CD4-positive, CD25-positive, alpha-beta regulatory T cell (primary cell): ENCODE measurements at places on chromosomes 2 and 18. TPM values are rescaled to one million over a fixed set of nuclear protein-coding genes. Genes with fewer than 3 reads are reported as not detected.

DNA sequence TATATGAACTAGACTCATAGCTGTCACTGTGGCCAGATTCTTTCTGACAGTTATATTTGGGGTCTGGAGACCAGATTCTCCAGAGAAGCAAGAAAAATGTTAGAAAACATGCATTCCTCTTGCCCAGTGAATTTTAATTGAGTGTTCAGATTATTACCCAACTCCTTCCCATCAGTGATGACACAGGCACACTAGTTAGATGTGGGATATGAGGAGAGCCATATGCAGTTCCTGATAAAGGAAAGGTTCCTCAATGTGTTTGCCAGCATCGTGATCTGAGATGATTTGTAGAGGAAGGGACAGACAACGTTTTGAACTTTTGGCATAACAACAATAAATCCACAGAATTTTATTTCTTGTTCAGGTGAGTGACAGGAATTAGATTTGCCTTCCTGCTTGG is 308.6 kb downstream of the PIEZO2 start:
- no peak overlapping the region for H3K4me3 ChIP-seq
- no peaks in the 10 kb centered on the region for H3K36me3 ChIP-seq
- H3K27ac ChIP-seq: no peak overlapping the region
- DNase-seq: no peak
- H3K27me3 ChIP-seq: no peaks in the 10 kb centered on the region
- no peaks in the 10 kb centered on the region for H3K4me1 ChIP-seq

DNA sequence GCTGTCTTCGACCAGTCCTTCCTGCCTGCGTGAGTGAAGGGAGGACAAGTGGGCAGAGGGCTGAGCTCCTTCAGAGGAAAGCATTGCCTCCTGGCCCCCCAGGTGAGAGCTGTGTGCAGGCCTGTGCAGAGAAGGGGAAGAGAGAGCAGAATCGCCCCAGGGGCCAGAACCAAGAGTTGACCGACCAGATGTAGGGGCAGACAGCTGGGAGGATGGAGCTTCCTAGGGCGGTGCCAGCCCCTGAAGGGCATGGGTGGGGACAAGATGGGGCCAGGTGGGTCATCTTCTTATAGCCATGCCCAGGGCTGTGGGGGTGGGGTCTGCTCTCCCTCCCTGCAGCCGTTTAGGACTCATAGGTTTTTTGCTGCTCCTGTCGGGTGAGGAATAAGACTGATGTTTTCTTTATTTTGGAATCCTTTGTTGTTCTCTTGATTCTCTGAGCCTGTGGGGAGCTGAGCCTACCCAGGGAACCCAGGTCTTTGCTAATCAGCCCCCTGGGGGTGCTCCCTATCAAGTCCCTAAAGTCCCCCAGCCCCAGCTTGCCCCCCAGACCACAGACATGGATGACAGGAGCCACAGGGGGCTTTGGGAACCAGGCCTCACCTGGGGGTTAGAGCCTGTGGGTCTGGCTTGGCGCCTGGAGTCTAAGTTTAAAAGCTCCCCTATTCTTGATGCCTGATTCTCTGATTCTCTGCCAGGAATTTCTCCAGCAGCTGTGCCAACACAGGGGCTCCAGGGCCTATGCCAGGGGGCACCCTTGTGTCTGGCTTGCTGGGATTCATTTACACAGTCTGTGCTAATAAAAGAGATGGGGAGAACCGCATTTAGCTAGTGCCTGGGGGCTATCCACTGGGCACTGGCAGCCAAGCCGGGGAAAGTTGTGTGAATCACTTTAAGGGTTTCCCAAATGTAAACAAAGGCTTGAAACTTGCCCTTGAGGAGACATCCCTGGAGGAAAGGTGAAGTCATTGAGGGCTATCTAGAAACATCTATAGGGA is 9.3 kb upstream of the EFHD1 start:
- H3K27me3 ChIP-seq: peaks cover 3% of the 10 kb centered on the region
- DNase-seq: no peak
- H3K36me3 ChIP-seq: no peaks in the 10 kb centered on the region
- H3K4me3 ChIP-seq: no peak overlapping the region
- H3K4me1 ChIP-seq: no peaks in the 10 kb centered on the region
- no peak overlapping the region for H3K27ac ChIP-seq

Gene LYPD6B
- total RNA-seq: not detected

Gene PPP1R1C
- not detected for total RNA-seq

Gene TRIM54
- total RNA-seq: not detected

Gene TMEM17
- not detected for total RNA-seq

GRCh38 chr2:144405321-144405720 is 114.6 kb downstream of the ZEB2 start:
- no peaks in the 10 kb centered on the region for H3K36me3 ChIP-seq
- no peak for DNase-seq
- H3K27me3 ChIP-seq: peaks cover 7% of the 10 kb centered on the region
- H3K27ac ChIP-seq: no peak overlapping the region

GRCh38 chr2:97764559-97765263 is 51.3 kb downstream of the ZAP70 start:
- no peak for DNase-seq
- H3K4me3 ChIP-seq: no peak overlapping the region
- no peaks in the 10 kb centered on the region for H3K27me3 ChIP-seq
- H3K36me3 ChIP-seq: peaks cover 34% of the 10 kb centered on the region
- H3K27ac ChIP-seq: no peak overlapping the region

GRCh38 chr2:16069663-16069932 is 129.2 kb downstream of the MYCN start:
- H3K36me3 ChIP-seq: no peaks in the 10 kb centered on the region
- no peaks in the 10 kb centered on the region for H3K27me3 ChIP-seq
- no peak for DNase-seq

- H3K27ac ChIP-seq: no peak overlapping the region
- no peak for DNase-seq
- no peaks in the 10 kb centered on the region for H3K27me3 ChIP-seq
- peaks cover 71% of the 10 kb centered on the region for H3K36me3 ChIP-seq
- H3K4me3 ChIP-seq: no peak overlapping the region
Observed at GRCh38 chr2:61510674-61511671, 27.2 kb downstream of the XPO1 start.

DNA sequence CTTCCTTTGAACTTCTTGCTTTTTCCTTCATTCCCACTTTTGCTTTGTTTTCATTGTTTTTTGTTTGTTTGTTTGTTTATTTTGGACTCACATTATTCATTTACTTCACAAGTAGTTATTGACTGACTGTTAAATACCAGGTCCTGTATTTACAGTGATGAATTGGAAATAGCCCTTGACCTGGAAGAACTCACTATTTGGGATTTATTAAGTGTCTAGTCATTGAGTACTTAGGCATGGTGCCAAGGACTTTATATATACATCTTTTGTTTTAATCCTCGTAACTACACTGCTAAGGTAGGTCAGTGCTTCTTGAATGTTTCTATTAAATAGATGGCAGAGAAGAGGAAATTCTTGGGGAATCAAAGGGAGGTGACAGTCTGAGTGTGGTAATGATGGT is 11.1 kb downstream of the SPOPL start:
- no peak for DNase-seq
- no peak overlapping the region for H3K27ac ChIP-seq
- H3K4me3 ChIP-seq: no peak overlapping the region
- no peaks in the 10 kb centered on the region for H3K27me3 ChIP-seq

DNA sequence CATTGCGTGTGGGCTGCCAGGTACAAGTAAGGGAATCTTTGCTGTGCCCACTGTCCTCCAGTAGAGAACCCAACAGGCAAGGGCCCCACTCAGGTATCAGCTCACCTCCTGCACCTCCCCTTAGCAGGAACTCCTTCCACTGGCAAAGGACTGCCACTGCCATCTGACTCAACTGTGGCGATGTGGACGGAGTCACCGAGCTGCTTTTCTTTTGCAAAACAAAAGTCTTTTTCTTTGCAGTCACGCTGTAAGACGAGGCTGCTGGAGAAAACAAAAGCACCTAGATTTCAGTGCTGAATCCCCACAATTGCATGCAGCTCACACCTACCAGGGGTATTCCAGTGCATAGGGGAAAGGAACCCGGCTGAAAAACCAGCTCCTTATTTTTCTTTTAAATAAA is 7.9 kb downstream of the MTERF4 start:
- DNase-seq: no peak
- peaks cover 84% of the 10 kb centered on the region for H3K36me3 ChIP-seq
- no peak overlapping the region for H3K27ac ChIP-seq

Gene FECH
- total RNA-seq: 11.2 TPM

GRCh38 chr2:74908748-74909444 is 49.5 kb upstream of the POLE4 start:
- H3K4me1 ChIP-seq: no peaks in the 10 kb centered on the region
- H3K27ac ChIP-seq: no peak overlapping the region
- peaks cover 7% of the 10 kb centered on the region for H3K27me3 ChIP-seq

DNA sequence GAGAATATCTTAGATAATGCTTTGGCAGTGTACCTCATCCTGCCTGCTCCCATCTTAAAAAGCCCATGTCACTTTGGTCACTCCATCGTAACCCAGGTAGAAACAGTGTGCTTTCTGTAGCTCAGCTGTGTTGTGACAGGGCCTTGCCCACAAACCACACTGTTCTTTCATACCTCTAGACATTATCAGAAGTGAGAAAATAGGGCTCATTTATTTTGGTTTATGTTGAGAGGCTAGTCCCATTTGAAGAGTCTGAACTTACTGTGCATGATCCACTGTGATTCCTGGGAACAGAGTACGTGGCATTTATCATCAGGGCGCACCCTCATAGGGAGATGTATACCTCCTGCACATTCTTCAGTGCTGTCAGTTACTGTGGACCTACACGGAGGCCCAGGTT is 69.7 kb downstream of the FEZ2 start:
- no peaks in the 10 kb centered on the region for H3K27me3 ChIP-seq
- DNase-seq: no peak
- no peak overlapping the region for H3K27ac ChIP-seq
- no peaks in the 10 kb centered on the region for H3K4me1 ChIP-seq
- H3K36me3 ChIP-seq: no peaks in the 10 kb centered on the region
- H3K4me3 ChIP-seq: no peak overlapping the region

Gene SLC19A3
- not detected for total RNA-seq

DNA sequence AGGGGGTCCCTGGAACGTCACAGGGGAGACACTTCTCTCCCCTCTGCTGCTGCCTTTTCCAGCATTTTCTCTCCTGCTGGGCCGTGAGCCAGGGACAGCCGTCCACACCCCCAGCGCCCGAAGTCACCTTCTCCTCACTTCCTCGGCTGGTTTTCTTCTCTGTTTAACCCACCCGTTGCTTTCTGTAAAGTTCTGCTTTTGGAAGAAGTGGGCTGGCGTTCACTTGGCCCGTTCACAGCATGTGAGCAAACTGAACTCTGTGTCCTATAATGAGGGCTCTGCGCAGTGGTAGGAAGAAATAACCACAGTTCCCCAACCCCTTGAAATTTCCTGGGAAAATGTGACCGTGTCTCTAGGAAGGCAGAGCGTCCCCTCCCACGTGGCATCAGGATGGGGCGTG is 187.0 kb upstream of the HDAC4 start:
- no peak overlapping the region for H3K27ac ChIP-seq
- no peaks in the 10 kb centered on the region for H3K27me3 ChIP-seq
- no peaks in the 10 kb centered on the region for H3K36me3 ChIP-seq
- no peak for DNase-seq
- H3K4me1 ChIP-seq: no peaks in the 10 kb centered on the region
- H3K4me3 ChIP-seq: no peak overlapping the region

- DNase-seq: no peak
- no peak overlapping the region for H3K4me3 ChIP-seq
- H3K4me1 ChIP-seq: peaks cover 13% of the 10 kb centered on the region
- no peaks in the 10 kb centered on the region for H3K36me3 ChIP-seq
- H3K27ac ChIP-seq: no peak overlapping the region
Observed at GRCh38 chr18:12308386-12309100, 502 bp downstream of the TUBB6 start.

- no peak overlapping the region for H3K27ac ChIP-seq
- no peak overlapping the region for H3K4me3 ChIP-seq
- no peaks in the 10 kb centered on the region for H3K36me3 ChIP-seq
- H3K4me1 ChIP-seq: no peaks in the 10 kb centered on the region
- H3K27me3 ChIP-seq: peaks cover under 1% of the 10 kb centered on the region
- no peak for DNase-seq
Observed at GRCh38 chr2:191291471-191291870, 46.3 kb downstream of the MYO1B start.

GRCh38 chr2:64613276-64613675 is 40.4 kb downstream of the SERTAD2 start:
- no peaks in the 10 kb centered on the region for H3K36me3 ChIP-seq
- peaks cover 12% of the 10 kb centered on the region for H3K4me1 ChIP-seq
- no peak overlapping the region for H3K4me3 ChIP-seq
- no peaks in the 10 kb centered on the region for H3K27me3 ChIP-seq
- H3K27ac ChIP-seq: no peak overlapping the region

DNA sequence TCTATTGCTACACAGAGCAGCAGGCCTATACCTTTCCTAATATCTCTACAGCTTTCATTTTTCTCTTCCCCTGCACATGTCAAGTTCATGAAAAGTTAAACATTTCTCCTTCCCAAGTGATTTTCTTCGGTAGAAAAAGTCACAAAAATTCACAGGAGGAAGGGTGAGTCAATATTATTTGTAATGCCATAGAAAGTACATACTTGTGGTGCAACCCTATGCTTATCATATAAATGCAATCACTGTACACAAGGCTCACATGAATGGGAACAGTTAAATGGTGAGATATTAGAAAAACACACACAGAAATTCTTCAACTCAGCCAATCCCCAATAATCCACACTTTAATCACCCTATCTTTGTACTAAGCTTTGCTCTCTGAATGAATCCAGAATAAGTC is 651.6 kb downstream of the LRRTM4 start:
- no peaks in the 10 kb centered on the region for H3K36me3 ChIP-seq
- no peak overlapping the region for H3K4me3 ChIP-seq

DNA sequence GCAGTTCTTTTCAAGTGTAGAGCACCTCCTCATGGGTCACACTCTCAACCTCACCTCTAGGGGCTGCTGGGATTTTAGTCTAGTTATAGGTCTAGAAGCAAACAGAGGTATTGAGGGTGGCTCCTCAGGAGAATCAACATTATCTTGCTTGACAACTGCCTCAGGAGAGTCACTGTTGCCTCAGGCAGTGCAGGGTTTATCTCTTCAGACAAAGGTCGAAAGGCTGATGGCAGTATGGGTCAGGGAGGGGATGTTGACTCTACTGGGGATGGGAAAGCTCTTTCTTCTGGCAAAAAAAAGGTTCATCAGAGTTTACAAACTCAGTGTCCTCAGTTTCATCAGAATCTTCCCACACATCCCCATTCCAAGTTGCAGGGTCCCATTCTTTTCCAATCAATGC is 24.0 kb downstream of the DTNA start:
- H3K4me3 ChIP-seq: no peak overlapping the region
- H3K36me3 ChIP-seq: no peaks in the 10 kb centered on the region
- DNase-seq: no peak
- no peak overlapping the region for H3K27ac ChIP-seq

Gene ABCA12
- not detected for total RNA-seq

- DNase-seq: no peak
- H3K27ac ChIP-seq: no peak within 1 kb of the TSS
- no peaks in the 10 kb centered on the region for H3K36me3 ChIP-seq
- no peaks in the 10 kb centered on the region for H3K27me3 ChIP-seq
- peaks cover 11% of the 10 kb centered on the region for H3K4me1 ChIP-seq
Observed at GRCh38 chr2:241776336-241777169, at the start of gene GAL3ST2. GAL3ST2 (plus strand) TSS chr2:241776822; CDS start chr2:241776956, 134 bp downstream.

Gene HRH4
- total RNA-seq: 0.39 TPM

GRCh38 chr2:219384083-219384713 is 3.5 kb downstream of the DNPEP start:
- H3K27me3 ChIP-seq: no peaks in the 10 kb centered on the region
- DNase-seq: no peak
- peaks cover 18% of the 10 kb centered on the region for H3K4me1 ChIP-seq
- no peak overlapping the region for H3K27ac ChIP-seq

GRCh38 chr18:59878644-59879043 is 21.2 kb upstream of the PMAIP1 start:
- no peak overlapping the region for H3K4me3 ChIP-seq
- DNase-seq: no peak
- H3K27me3 ChIP-seq: no peaks in the 10 kb centered on the region
- H3K27ac ChIP-seq: no peak overlapping the region
- no peaks in the 10 kb centered on the region for H3K36me3 ChIP-seq

Gene MAL
- 130 TPM for total RNA-seq
